ENCODE measurements at places on chromosomes 6 and 20.

DNA sequence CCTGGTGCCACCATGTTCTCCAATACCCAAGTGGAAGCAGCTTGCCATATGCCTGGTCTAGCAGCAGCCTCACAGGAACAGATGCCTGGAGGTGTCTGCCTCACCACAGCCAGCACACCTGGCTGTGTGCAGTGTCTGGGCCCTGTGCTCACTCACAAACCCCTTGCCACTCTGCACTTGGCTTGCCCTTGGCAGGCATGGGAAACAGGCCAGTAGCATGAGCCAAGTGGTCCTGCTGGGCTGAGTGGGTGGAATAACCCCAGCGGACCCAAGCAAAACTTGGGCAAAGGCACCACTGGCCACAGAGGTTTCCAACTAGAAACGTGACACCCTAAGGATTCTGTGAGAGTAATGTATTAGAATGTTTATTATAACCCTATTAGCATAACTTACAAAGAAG lies 600.5 kb upstream of the GJE1 start:
- DNase-seq, result no peak

DNA sequence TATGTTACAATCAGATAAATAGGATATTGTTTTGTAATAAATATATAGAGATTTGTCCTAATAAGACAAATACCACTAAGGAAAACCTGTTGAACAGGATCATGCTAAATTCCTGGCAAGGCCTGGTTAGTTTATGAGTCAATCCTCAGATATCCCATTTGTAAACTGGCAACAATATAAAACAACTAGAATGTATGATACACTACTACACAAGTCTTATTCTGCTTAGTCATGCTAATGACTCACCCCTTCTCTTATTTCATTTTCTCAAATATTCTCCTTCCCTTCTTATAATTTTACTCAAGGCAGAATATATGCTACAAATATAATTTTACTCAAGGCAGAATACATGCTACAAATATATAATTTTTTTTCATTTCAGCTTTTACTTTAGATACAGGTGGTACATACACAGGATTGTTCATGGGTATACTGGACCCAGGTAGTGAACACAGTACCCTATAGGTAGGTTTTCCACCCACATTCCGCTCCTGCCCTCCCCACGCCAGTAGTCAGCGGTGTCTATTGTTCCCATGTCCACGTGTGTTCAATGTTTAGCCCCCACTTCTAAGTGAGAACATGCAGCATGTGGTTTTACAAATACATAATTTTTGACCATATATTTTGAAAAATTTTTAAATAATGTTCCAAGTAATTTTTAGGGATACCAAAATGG lies 6.3 kb downstream of the OSER1 start:
- DNase-seq, result no peak

GRCh38 chr6:139230391-139230840 lies 61.4 kb downstream of the TXLNB start:
- DNase-seq, result peak; percentile 15

- DNase-seq, result peak; percentile 64
These were observed 14.6 kb downstream of the CD40 start for GRCh38 chr20:46132705-46133120.

- DNase-seq, result no peak
These were observed 59.0 kb downstream of the COL21A1 start for GRCh38 chr6:56188429-56188828.

- no peak for DNase-seq
These were observed 30.3 kb upstream of the AFDN start for GRCh38 chr6:167796192-167796981.

DNA sequence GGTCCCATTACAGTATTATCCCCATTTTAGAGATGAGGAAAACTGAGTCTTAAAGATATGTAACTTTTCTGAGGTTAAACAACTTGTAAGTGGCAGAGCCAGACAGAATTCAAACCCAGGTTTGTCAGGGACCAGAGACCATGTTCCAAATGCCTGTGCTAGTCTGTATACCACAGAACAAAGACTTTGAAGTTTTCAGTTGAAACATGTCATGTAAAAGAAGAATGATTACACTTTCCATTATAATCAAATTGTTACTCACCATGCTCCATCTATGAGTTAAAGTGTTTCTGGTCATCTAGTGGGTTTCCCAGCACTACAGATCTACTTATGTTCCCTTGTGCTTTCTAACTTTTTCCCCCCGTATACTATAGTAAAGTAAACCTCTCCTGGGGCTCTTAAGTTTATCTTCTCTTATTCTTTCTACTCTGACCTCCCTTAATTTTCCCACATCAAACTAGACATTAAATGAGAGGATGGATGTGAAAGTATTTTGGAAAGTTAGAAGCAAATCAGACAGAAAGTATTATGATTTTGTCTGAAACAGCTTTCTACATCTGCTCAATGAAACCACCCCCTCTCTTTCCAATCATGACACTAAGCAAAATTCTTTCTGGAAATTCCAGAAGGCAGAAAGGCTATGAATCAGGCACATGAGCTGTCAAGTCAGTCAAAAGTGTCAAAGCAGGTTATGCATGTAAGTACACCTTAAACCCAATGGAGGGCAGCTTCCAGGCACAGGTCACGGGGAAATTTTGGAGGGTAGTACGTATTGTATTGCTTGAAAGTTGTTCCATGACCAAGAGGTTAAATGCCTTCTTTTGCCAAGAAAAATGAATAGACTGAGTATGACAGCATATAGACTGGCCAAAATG lies 132.7 kb upstream of the MAP3K7 start:
- no peak for DNase-seq

GRCh38 chr6:99458319-99458718 lies 33.2 kb upstream of the PNISR start:
- peak; percentile 14 for DNase-seq

DNA sequence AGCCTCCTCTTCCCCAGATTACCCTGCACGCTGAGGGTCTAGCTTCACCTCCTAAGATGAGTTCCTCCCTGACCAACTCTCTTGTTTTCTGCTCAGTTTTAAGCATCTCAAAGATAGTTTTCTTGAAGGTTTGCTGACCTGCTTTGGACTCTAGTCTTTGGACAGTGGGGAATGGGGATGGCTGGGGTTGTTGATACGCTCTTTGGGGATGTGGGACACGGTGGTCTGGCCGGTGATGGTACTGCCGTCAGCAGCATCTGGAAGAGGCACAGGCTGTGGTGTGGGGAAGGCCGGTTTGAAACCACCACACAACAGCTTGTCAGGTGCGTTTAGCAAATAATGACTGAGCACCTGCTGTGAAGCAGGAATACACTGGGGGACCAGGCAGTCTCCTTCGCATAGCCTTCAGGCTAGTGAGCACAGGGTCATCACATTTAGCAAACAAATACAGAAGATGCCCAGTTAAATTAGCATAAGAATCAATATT lies 94.1 kb downstream of the TMEM242 start:
- no peak for DNase-seq

DNA sequence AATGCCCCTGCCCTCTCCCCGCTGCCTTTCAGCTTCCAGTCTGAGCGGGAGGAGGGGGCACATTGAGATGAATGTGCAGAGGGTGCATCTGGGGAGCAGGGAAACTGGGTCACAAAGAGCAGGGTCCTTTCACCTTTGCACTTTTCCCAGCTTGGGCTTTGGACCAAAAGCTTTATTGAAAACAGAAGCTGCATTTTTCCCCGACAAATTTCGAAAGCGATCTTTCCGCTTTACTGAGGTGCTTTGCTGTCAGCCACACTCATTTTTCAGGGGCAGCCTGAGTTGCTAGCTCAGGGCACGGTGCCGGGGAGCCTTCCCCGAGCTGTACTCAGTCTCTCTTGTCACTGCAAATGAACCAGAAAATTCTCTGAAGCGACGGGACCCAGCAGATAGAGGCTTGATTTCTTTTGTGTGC lies 283.7 kb upstream of the SOX4 start:
- no peak for DNase-seq

DNA sequence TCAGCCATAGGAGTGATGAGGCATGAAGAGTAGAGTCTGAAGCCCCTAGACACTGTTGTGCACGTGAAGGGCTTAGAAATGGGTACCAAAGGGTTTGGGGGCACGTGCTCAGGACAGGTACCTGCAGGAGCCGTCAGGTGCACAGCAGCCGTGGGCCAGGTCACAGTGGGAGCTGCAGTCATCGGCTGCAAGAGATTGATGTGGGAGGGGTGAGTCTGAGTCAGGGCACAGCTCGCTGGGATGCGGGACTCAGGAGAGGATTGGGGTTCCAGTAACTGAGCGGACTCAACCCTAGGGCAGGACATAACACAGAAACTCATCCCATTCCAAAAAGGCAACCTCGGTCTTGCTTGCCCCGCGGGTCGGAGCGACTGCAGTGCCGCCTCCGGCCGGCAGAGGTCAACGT lies 1.1 kb downstream of the DLK2 start:
- DNase-seq, result peak; percentile 67

DNA sequence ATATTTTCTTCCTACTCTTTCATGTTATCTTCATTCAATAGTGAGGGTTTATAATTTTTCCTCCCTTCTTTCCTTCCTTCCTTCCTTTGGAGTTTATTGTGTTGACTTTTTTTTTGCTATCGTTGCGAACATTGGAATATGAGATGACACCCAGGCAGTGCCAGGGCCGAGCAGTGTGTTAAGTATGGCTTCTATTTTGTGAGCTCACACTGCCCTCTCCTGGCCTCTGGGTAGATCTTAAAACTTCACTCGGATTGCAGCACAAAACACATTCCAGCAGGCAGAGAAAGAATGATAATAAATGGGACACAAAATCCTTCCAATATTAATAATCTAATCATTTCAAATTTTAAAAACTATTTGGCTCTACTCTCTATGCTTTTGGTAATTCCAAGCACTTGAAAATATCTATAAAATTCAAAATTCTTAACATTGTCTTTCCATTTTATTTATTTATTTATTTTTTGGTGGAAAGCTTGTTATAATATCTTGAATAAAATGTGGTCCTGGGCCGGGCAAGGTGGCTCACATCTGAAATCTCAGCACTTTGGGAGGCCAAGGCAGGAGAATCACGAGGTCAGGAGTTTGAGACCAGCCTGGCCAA lies 147.4 kb upstream of the OLIG3 start:
- peak; percentile 76 for DNase-seq

DNA sequence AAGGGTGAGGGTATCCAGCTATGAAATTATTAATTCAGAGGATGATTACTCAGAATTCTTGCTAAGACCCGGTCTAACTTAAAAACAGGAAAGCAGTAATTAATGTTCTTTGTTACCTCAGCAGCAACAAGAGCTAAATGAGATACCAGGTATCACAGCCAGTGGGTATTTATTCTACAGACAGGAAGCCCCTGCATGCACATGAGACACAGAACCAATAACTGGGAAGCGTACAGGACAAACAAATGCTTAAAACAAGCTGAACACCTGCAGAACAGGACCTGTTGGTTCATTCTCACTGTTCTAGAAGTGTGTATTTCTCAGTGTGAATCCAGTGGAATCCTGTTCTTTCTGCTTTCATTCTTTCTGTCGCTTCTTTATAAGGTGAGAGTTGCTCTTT lies 30.9 kb downstream of the SCML4 start:
- DNase-seq, result no peak

DNA sequence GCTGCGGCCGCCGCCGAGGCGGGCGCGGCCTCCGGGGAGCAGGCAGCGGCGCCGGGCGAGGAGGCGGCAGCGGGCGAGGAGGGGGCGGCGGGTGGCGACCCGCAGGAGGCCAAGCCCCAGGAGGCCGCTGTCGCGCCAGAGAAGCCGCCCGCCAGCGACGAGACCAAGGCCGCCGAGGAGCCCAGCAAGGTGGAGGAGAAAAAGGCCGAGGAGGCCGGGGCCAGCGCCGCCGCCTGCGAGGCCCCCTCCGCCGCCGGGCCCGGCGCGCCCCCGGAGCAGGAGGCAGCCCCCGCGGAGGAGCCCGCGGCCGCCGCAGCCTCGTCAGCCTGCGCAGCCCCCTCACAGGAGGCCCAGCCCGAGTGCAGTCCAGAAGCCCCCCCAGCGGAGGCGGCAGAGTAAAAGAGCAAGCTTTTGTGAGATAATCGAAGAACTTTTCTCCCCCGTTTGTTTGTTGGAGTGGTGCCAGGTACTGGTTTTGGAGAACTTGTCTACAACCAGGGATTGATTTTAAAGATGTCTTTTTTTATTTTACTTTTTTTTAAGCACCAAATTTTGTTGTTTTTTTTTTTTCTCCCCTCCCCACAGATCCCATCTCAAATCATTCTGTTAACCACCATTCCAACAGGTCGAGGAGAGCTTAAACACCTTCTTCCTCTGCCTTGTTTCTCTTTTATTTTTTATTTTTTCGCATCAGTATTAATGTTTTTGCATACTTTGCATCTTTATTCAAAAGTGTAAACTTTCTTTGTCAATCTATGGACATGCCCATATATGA lies 3.2 kb downstream of the MARCKS start:
- no peak for DNase-seq

GRCh38 chr20:47552996-47553395 lies 51.3 kb downstream of the NCOA3 start:
- DNase-seq, result no peak

GRCh38 chr6:38284802-38285394 lies 354.8 kb downstream of the BTBD9 start:
- peak; percentile 28 for DNase-seq

GRCh38 chr20:5061213-5061612 lies 58.5 kb downstream of the PCNA start:
- DNase-seq, result no peak

Data from inflammatory macrophage (primary cell).